HEK293T (cell line): ENCODE measurements at places on chromosomes 2 and 18.

- no peak for DNase-seq
These were observed 41.6 kb upstream of the TMEM163 start for GRCh38 chr2:134760385-134760784.

DNA sequence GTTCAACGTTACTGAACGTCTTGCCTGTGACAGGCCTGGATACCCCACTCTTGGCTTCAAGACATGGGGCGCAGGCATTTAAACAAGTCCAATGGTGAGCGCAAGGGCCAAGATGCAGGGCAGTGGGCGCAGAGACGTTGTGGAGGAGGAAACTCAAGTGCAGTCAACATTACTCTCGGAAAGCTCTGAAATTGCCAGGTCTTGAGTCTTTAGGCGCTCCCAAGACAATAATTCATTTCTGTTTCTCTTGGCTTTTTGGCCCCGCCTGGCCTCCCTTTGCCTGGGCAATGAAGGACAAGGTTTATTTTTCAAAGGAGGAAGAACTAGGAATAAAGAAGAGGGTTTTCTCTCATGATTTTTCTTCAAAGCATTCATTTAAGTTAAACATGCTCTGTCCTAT, 13.3 kb upstream of the TMEM214 start:
- no peak for DNase-seq

DNA sequence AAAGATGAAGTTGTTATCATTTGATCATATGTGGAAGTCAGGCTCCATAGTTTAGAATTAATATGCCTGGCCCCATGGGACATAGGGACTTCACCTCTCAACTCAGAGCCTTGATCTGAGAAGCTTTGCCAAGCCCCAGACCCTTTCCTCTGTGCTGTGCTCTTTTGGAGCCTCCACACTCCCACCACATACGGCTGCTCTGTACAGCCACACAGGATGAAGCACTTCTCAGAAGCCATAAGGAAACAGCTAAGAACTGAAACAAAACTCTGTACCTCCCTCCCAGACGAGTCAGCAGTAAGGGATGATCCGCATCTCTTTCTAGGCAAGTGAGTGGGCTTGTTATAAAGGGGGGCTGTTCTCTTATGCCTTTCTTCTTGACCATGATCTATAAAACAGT, 66.5 kb downstream of the CAB39 start:
- DNase-seq = no peak

DNA sequence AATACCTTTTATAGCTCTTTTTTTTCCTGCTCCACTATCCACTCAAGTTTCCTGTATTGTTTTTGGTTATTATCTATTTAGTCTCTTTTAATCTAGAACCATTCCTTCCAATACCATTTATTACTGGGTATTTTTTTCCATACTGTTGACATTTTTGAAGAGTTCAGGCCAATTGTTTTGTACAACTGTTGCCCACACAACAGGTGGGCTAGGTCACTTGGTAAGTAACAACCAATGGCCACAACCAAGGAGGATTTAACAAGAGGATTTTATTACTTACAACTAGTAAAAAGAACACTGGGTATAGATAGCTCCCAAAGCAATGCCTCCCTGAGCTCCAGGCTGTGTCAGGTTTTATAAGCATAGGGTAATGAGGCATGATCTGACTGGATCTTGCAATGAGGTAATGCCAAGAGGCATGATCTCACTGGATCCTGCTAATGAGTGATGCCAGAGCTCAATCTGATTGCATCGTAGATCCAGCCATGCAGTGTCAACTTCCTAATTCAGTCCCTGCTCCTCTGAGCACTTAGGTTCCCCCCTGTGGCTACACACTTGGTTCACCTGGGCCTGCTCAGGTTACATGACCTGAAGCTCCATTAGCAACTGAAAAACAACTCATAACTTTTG, 7.1 kb upstream of the CEP68 start:
- DNase-seq = no peak

- no peak for DNase-seq
These were observed 161.4 kb upstream of the GYPC start for GRCh38 chr2:126494593-126494992.

DNA sequence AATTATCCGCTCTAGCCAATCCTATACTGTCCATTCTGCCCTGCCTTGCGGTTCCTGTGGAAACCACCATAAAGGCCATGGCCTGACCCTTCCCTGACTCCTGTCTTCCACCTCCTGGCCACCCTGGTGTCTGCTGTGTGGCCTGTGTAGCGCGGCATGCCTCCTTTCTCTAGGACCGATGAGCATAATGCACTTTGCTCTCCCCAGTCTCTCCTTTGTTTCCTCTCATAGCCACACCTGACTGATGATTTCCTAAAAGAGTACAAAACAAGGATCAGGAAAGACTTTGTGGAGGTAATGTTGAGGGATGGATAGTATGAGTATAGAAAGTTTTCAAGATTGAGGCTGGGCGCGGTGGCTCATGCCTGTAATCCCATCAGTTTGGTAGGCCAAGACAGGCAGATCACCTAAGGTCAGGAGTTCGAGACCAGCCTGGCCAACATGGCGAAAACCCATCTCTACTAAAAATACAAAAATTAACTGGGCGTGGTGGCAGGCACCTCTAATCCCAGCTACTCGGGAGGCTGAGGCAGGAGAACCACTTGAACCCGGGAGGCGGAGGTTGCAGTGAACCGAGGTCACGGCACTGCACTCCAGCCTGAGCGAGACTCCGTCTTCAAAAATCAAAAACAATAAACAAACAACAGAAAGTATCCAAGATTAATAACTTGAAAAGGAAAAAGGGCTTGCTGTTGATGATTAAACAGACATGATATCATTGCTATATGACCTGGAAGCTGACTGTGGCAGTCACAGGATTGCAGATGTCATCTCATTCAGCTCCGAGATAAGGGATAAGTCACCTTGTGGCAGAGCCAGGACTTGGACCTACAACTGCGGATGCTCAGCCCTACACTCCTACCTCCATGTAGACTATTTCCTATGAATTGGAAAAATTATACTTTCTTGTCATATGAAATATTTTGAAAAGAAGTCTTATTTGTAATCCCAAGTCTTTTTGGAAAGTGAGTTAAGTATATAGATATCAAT, 16.6 kb downstream of the SOWAHC start:
- DNase-seq = no peak

- no peak for DNase-seq
These were observed 311.7 kb downstream of the SMAD2 start for GRCh38 chr18:47618758-47619157.

DNA sequence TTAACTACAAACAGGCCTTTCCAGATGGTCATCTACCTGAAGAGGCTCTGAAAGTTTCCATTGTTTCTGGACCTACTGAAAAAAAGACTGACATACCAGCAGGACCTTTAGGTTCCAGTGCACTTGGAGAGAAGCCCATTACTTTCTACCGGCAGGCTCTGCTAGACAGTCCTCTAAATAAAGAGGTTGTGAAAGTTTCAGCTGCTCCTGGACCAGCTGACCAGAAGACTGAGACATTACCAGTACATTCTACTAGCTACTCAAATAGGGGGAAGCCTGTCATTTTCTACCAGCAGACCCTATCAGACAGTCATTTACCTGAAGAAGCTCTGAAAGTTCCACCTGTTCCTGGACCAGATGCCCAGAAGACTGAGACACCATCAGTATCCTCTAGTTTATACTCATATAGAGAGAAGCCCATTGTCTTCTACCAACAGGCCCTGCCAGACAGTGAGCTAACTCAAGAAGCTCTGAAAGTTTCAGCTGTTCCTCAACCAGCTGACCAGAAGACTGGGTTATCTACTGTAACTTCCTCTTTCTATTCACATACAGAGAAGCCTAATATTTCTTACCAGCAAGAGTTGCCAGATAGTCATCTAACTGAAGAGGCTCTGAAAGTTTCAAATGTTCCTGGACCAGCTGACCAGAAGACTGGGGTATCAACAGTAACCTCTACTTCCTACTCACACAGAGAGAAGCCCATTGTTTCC, 65.8 kb downstream of the ALMS1 start:
- DNase-seq = no peak

GRCh38 chr18:6757931-6758330, 28.4 kb downstream of the ARHGAP28 start:
- no peak for DNase-seq

- peak; percentile 20 for DNase-seq
These were observed 69.7 kb downstream of the EPHA4 start for GRCh38 chr2:221502270-221503010.

DNA sequence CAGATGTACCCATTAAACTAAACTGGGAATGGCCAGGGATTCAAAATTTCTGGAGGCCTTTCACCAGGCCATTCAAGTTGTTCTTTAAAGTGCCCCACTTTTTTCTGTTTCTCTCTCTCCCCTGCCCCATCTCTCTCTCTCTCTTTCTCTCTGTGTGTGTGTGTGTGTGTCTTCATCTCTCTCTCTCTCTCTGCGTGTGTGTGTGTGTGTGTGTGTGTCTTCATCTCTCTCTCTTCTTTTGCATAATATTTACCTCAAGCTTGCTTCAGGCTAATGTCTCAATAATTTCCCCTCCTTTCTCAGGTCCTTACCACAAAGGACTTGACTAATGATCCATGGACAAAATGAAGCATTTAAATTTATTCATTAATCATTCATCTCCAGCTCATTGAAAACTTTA, 164.2 kb upstream of the KLHL14 start:
- no peak for DNase-seq

GRCh38 chr2:8465560-8465959, 216.3 kb upstream of the ID2 start:
- DNase-seq = no peak

- no peak for DNase-seq
These were observed 8.4 kb downstream of the L3MBTL4 start for GRCh38 chr18:6406075-6406909.

GRCh38 chr2:55459279-55459678, 39.6 kb upstream of the CCDC88A start:
- DNase-seq = no peak

GRCh38 chr2:145226901-145227300, 707.0 kb upstream of the ZEB2 start:
- no peak for DNase-seq

- no peak for DNase-seq
These were observed 423.6 kb upstream of the POU3F3 start for GRCh38 chr2:104430359-104430740.

DNA sequence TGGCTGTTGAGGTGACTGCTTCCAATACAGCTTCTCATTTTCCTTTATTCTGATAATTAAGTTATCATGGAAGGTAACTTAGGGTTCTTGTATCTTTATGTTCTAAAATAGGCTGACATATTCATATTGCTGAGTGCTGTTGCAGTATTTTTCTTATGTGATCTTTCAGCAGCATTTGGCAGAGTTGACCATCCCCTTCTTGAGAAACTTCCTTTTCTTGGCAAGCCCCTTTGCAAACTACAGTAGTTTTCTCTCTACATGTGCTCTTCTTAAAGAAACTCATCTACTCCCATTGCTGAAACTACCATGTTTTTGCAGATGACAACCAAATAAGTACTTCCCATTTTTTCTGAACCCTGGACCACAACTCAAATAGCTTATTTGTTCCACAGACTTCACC, 476.5 kb upstream of the TRIB2 start:
- no peak for DNase-seq

DNA sequence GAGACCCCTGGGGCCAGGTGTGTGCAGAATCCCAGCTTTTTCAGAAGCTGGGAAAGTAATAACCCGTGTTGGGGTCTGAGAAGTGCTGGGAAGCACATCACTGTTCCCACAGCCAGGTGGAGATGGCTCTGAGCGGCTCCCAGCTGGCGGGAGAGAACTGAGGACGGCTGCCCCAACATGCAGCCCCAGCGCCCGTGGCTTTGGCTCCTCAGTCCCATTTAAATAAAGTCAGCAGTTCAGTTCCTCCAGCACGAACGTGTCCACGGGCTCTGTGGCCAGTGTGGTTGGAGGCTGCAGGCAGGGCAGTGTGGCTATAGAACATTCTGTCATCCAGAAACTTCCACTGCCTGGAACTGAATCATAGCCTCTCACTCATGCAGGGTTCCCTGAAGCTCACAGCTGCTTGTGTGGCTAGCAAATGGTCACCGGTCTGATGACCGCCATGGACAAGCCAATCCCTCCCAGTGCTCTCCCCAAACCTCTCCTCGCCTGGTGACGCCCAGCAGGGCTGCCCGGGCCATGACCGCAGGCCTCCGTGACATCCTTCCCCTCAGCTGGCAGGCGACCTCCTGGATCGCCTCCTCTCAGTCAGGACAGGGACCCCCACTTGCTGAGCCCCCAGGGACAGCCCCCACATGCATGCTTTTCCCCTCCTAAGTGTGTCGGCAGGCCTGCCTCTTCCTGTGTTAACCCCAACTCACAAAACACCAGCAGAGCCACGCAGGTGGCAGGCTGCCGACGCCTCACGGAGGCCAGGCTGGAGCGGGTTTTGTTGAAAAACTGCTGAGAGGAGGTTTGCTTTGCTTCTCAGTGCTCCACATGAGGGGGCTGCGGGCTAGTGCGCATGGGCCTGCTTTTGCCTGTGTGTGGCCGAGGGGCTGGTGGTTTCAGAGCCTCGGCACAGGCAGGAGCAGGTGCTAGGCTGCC, 1.3 kb downstream of the RTP5 start:
- DNase-seq = no peak

DNA sequence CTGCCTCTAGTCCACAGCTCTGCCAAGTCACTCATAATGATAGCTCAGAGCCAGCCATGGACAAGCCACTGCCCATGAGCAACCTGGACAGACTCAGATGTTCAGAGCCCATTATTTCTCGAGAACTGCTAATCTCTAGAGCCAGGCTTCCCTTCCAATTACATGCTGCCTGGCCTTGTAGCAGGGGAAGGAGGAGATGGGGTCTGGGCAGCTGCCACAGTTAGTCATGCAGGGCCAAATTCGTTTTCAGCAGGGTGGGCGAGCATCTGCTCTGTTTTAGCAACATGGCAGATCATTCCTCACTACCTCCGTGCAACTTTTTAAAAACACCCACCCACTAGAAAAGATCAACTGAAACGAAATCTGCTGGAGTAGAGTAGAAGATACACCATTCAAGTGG, 141.8 kb downstream of the MYO5B start:
- no peak for DNase-seq

DNA sequence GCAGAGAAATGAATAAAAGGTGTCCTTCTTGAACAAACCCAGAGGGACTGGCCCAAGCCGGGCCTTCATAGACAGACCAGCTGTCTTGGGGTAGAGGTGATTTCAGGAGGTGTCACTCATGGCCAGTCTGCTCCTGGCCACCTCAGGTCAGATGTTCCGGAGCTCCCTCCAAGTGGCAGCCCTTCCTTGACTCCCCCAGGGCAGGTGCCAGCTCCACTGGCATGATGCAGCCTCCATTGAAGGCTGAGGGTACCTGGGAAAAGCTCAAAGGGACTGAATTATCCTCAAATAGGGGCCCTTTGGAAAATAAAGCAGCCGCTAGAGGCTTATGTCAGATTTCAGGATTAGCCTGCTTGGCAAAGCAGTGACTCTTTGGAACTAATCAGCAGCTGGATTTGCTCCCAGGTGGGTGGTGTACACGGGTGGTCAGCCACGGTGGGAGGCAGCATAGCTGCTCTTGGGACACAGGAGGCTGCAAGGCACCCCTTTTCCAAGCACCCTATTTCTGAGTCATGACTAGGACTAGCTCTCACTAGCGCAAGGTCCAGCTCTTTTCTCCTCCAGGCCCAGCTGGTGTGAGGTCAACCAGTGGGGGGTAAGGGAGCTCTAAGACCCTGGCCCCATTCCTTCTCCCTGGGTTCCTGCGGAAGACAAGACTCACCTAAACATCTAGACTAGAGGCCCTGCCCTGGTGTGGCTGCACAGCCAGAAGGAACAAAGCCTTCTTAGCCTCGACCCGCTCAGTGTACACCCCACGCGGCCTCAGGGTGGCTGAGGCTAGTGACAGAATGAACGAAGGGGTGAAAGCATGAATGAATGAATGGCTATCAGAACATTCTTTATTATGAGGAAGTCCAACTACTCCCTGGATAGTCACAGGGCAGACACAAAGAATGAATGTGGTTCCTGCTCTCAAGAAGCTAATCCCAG, 29.3 kb downstream of the HS1BP3 start:
- DNase-seq = no peak
